ENCODE measurements at places on chromosomes 4 and X.

DNA sequence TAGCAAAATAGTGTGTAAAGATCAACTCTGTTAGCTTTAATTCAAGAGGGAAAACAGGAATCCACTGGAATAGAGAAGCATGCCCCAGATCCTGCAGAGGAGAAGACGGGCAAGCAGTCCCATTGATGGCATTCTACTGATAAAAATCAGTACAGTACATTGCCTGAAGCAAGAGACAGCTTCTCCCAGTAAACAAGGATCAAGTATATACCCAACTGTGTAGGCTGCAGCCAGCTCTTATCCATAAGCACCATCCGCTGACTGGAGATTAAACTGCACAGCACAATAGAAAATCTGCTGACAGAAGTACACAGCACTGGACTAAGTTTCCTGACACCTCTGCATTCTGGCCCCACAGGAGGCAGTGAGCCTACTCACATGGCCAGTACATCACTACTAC, 110.1 kb downstream of the COX18 start:
- DNase-seq: no peak

DNA sequence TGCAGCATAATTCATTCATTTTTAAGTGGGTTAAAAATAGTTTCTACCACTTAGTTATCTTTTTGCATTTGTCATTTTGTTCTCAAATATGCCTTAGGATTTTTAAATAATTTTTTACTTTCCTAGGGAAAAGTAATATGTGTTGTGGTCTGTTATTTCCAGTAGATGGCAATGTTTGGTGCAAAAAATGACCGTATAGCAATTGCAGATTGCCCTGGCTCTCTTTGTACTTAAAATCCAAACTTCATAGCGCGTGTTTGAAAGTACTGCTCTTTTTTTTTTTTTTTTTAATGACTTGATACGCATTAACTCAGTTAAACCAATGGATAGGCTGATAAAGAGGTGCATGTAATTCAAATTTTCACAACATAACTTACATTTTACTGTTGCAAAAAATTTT, 74.4 kb upstream of the RBMX start:
- DNase-seq: no peak

DNA sequence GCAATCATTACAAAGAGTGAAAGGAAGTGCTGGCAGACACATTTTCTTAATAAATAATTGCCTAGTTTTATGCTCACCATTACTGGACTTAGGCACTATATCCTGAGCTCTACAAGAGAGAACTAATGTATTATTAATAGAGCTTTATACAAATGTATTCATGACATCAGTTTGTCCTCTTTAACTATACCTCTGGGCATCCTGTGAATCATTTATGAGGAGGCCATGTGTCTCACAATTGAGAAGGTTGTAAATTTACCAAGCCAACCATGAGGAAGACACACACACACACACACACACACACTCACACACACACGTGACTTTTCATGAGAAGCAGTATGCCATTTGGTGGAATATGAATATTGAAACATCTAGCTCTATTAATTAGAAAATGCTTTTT, 728.2 kb downstream of the ARAP2 start:
- DNase-seq: no peak

GRCh38 chr4:69039071-69039470, 57.2 kb upstream of the UGT2B7 start:
- no peak for DNase-seq

GRCh38 chr4:55397520-55398321, 2.0 kb downstream of the TMEM165 start:
- DNase-seq: peak; percentile 37

- DNase-seq: peak; percentile 27
Observed at GRCh38 chr4:100348473-100348872, 158.2 kb upstream of the DDIT4L start.

GRCh38 chr4:142708231-142708630, 137.9 kb downstream of the INPP4B start:
- no peak for DNase-seq

- DNase-seq: no peak
Observed at GRCh38 chr4:28354880-28355656, 1494.4 kb downstream of the STIM2 start.

GRCh38 chr4:2651546-2651945, 104.6 kb downstream of the TNIP2 start:
- no peak for DNase-seq

GRCh38 chr4:172648471-172648870, 520.1 kb upstream of the GALNT7 start:
- DNase-seq: no peak

DNA sequence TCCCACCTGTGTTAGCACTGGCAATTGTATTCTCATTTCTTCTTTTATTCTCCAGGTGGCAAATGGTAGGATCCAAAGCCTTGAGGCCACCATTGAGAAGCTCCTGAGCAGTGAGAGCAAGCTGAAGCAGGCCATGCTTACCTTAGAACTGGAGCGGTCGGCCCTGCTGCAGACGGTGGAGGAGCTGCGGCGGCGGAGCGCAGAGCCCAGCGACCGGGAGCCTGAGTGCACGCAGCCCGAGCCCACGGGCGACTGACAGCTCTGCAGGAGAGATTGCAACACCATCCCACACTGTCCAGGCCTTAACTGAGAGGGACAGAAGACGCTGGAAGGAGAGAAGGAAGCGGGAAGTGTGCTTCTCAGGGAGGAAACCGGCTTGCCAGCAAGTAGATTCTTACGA, 176.9 kb downstream of the PTTG2 start:
- DNase-seq: no peak

DNA sequence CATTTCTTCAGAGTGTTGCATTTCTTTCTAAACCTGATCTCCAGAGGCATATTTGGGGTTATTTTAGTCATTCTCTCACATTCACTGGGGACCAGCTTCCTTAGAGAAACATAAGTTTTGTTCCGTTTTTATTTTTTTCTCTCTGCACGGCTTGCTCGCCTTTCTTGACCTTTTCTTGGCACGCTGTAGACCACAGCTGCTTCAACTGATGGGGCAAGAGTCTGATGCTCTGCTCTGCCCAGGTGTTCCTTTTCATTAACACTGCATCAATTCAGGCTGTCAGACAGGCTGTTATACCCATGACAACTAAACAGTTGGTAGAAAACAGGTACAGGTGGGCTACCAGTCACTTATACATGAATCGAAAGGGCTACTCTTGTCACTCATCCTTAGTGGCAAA, 682.2 kb upstream of the DIAPH2 start:
- no peak for DNase-seq

GRCh38 chrX:44971674-44972073, 98.7 kb downstream of the KDM6A start:
- no peak for DNase-seq

GRCh38 chr4:1216869-1217294, 32.0 kb downstream of the CTBP1 start:
- no peak for DNase-seq

- DNase-seq: no peak
Observed at GRCh38 chr4:92265021-92265420, 38.7 kb upstream of the GRID2 start.

GRCh38 chr4:956531-957230, 16.7 kb downstream of the DGKQ start:
- no peak for DNase-seq

DNA sequence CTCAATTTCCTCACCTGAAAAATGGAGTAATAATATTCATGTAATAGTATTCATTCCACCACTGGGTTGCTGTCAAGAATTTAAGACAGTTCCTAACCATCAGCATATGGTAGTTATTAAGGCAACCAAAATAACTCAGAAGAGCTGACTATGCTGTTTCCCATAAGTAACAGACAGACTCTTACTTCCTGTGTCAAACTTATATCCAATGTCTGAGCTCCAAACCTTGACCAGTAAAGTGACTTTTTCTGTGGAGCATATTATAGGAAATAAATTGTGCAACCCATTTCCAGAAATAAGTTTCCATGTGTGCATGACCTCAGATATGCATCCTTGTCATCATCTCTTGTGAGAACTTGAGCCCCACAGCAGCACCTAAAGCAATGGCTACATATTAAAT, 78.8 kb downstream of the HADH start:
- DNase-seq: peak; percentile 75

GRCh38 chrX:71872542-71873458, 37.8 kb upstream of the NHSL2 start:
- no peak for DNase-seq

DNA sequence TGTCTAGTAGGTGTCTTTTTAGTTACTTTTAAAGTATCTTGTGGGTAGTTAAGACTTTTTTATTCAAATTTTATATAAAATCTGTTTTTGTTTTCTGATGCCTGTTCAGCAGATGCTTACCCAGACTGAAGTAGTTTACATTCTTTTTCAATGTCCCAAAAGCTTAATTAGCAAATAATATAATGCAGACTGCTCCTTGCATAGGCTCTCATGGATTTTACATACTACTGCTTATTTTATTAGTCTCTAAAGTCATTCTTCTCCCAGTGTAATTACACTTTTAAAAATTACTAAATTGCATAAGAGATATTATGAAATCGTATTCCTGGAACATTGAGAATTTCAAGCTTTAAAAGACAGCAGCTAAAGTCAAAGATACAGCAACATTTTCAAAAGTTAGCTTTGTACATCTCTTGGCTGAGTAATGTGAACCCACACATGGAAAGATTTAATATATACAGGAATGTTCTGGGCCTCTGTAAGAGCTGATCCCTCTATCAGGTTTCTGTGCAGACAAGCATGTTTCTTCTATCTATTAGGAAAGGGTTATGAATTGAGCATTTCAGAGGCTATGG, 148.4 kb upstream of the SPRY1 start:
- peak; percentile 73 for DNase-seq

DNA sequence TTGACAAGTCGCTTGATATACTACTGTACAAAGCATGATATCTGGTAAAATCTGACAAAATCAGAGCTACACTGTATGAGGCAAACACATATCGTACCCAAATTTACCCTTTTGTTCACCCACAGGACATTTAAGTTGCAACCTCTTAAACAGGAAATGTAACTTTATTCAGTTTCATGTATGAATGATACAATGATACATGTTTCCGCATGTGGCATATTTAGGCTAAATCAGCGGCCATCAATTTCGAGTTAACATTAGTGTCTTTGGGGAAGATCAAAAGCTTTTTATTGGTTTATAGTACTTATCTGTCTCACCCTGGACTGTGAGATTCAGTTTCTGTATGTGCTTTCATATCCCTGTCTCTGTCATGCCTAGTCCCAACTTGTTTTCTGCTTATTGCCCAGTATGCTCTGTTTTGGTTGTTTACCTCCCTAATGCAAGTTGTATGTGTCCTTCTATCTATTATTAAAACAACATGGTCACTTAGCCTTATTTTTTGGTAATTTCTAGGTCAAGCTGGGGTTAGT, 97.3 kb upstream of the HPRT1 start:
- DNase-seq: no peak

GRCh38 chr4:153555730-153556434, 89.7 kb downstream of the TMEM131L start:
- DNase-seq: peak; percentile 69

- DNase-seq: no peak
Observed at GRCh38 chrX:11755724-11756123, 2.3 kb upstream of the MSL3 start.

- DNase-seq: no peak
Observed at GRCh38 chr4:997375-998071, 4.3 kb upstream of the SLC26A1 start.

- DNase-seq: no peak
Observed at GRCh38 chr4:148515248-148515647, 73.0 kb upstream of the NR3C2 start.

- DNase-seq: no peak
Observed at GRCh38 chr4:74627504-74627903, 166.8 kb downstream of the BTC start.

DNA sequence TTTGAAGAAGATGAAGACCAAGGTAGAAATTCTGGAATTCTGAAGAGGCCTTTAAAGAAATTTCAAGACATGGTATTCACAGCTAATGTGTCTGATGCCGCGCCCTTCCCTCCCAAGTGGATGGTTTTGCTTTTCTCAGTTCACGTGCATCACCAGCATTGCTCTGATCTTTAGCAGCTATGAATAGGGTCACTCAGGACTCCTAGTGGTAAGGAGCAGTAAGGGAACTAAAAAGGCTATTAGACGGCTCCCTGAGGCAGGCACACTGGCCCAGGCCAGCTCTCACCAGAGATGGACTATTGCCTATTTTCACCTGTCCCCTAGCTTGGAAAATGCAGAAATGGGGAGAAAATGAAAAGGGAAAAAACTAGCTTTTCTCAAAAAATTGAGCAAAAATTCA, 447.5 kb upstream of the RASGEF1B start:
- no peak for DNase-seq

- no peak for DNase-seq
Observed at GRCh38 chrX:96655947-96656623, 28.6 kb upstream of the DIAPH2 start.

DNA sequence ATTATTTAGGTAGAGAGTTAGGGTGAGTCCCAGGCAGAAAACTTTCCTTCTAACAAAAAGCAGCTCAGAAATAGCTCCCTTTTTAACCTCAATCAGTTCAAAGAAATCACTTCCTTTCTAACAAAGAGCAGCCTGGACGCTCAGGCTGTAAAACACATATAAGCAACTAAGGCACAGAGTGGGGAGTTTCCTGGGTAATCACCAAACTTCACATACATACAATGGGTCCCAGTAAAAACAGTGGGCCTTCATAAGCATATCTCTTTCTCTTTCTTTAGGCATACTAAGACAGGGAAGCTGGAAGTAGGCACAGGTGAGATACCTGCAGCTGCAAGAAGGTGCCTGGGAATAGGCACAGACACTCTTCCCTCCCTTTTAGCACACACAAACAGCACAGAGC, 4.9 kb upstream of the NAF1 start:
- no peak for DNase-seq

DNA sequence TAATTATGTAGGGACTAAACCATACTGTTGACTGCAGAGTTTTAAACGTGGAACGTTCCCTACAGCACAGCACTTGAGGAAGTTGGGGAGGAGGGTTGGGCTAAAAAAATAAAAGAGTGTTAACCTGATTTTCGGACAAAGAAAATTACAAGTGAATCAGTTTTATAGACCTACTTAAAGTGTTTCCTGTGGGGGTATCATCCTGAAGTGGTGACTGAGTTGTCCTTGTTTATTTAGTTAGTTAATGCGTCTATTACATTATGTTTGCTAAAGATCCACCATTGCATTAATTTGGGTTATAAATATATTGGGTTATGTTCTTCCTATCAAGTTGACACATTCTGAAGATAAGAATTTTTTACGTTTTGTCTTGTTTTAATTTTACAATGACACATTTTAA, 14.7 kb downstream of the UNC5C start:
- no peak for DNase-seq

- no peak for DNase-seq
Observed at GRCh38 chr4:44535981-44536380, 87.4 kb upstream of the KCTD8 start.

DNA sequence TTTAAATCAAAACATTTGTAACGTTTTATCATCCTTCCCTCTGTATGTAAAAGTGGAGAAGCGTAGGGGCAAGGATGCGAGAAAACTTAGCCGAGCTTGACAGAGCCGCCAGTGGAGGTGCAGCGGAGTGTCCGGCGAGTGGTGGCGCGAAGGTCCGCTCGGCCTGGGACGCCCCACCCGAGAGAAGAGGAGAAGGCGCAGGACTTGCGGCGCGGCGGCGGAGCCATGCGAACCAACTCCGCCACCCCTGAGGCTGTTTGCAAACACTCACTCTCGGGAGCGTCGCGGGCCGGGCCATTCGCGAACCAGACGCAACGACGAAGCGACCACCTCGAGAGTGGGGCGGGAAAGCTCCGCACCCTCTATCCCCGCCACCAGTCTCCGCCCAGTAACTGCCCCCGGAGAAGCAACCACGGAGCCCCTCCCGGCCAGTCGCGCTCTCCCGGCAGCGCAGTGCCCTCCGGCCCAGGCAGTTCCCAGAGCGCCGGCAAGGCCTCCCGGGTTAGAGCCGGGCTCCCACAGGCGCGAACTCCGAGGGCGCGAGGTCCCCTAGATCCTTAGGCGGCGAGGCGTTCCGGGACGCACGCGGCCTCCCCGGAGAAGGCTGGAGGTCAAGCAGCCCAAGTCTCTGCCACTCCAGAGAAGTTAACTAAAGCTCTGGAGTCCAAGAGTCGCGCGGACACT, 2.3 kb upstream of the MAB21L2 start:
- no peak for DNase-seq
